Stimulated activated CD4-positive, alpha-beta T cell treated with anti-CD3 and anti-CD28 coated beads, TNF-alpha, amount 100 ng/mL, for 4 hours (primary cell): ENCODE measurements at places on chromosomes 12 and 14.

GRCh38 chr12:74890237-74890599, 319.4 kb downstream of the KCNC2 start:
- DNase-seq: no peak

GRCh38 chr12:80941916-80942315, 4.2 kb upstream of the LIN7A start:
- no peak for DNase-seq

DNA sequence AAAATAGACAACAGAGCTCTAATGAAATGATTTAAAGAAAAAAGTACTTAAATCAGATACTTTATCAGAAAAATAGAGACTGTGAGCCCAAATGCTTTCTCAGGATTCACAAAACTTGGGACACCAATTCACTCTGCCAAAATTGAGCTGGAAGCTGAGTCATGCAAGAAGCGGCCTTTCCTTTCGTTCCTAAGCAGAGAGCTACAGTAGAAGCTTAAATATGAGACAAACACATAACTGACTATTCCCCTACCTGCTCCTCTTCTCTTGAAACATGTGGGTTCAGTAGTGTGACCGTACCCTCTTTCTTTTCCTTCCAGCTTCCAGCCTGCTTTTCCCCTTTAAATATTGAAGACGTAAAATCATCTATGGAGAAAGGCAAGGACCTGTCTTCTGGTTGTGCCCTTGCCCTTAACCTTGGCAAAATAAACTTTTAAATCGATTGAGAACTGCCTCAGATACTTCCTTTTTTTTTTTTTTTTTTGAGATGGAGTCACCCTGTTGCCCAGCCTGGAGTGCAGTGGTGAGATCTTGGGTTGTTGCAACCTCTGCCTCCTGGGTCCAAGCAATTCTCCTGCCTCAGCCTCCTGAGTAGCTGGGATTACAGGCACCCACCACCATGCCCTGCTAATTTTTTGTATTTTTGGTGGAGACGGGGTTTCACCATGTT, 4.4 kb upstream of the SDS start:
- no peak for DNase-seq

GRCh38 chr12:76144245-76144549, 59.7 kb upstream of the NAP1L1 start:
- no peak for DNase-seq

GRCh38 chr12:81597928-81598604, 161.1 kb downstream of the PPFIA2 start:
- DNase-seq: no peak

DNA sequence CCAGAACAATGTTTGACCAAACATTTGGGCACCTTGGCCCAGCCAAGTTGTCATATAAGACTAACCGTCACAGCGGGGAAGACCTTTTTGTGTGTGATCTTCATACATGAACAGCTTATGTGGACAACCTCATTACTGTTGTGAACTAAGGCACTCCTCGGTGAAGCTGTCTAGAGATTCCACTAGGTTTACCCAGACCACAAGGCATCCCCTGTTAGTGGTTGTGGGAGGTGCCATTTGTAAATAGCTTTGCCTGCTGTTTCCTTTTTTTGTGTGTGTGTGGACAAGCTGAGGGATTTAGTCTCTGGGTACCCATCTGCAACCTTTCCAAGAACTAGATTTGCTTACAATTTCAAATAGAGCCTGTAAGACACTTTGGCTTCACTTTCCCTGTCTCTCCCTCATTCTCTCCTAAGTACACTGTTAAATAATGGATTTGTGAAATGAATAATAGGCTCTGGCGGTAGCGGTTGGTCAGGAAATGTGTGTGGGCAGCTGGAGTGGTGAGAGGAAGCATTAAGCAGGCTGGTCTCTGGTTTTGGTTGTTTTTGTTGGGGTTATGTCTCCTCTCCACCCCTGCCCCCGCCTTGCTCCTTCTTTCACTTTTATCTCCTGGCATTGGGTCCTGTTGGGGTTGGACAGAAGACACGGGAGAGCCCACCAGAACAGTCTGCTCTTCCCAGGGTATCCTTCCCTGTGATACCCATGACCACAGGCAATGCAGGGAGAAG, 727.6 kb downstream of the VRK1 start:
- DNase-seq: no peak

DNA sequence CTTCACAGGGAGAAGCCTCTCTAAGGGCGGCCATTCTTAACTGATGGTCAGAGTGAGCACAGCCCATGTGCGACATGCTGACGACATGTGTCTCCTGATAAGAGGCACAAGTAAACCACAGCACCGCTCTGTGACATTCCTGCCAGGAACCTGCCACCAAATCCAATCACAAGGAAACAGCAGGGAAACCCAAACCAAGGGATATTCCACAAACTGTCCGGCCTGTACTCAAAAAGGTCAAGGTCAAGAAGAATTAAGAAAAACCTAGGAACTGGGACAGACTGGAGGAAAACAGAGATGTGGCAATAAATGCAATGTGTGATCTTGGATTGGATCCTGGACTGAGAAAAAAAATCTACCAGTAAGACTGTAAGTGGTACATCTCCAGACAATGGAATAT, 91.9 kb downstream of the SYNE3 start:
- no peak for DNase-seq

DNA sequence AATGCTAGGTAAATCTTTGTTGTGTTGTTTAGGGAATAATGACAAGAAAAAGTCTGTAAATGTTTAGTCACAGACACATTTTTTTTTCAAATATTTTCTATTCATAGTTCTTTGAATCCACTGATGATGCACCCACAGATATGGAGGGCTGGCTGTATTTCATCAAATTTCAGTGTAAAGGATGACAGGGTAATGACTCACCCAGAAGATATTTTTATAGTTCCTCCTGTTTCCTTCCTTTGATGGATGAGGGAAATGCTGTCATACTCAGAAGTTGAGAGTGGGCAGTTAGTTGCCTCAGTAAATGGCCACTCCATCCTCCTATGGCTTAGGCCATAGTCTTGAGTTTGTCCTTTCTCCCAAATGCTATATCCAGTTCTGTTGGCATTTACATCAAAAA, 76.9 kb upstream of the REP15 start:
- no peak for DNase-seq

DNA sequence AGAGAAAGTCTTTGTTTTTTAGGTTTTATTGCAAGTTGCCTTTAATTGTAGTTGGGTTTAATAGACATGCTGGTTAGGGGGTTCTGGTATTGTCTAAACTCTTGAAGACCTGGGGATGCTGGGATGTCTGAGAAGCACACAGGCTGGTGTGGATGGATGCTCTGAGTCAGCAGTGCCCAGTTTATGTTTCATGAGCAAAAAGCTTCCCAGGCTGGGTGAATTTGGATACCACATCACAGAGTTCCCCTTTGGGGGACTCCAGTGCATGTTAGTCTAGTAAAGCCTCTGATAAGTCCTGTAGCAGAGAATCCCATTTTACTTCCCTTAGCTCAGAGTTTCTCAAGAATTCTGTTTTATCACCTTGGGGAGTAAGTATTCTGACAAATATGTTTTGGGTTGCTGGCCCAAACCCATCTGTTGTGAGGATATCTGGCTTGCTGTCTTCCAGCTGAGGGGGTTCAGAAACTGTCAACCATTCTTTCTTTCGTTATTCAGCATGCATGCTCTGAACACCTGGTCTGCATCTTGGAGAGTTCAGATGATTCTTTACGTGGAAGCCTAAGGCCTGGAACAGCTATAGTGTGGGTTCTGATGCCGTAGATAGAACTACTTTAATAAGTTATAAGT, 509.1 kb downstream of the VRK1 start:
- DNase-seq: no peak

GRCh38 chr14:77470224-77470870, 12.5 kb downstream of the AHSA1 start:
- DNase-seq: no peak

- no peak for DNase-seq
These were observed 23.2 kb downstream of the AMDHD1 start for GRCh38 chr12:95966287-95966870.

DNA sequence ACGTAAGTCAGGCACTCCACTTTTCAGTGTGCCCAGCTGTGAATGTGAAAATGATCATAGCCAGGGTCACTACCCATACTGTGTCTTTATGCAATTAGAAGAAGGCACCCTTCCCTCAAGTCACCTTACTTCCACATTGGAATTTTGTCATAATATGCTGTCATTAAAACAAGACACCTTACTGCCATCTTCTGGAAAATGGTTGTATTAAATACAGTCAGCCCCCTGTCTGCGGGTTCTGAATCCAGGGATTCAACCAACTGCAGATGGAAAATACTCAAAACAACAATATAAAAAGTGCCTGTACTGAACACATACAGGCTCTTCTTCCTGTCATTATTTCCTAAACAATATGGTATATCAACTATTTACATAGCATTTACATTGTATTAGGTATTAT, 70.2 kb upstream of the TBX5 start:
- DNase-seq: no peak
